Ureter (tissue), 1 donor: ENCODE measurements at places on chromosomes 16 and 17. TPM values are rescaled to one million over a fixed set of nuclear protein-coding genes. Genes with fewer than 3 reads are reported as not detected.

- no peak for DNase-seq
These were observed 15.4 kb upstream of the NUDT16L1 start for GRCh38 chr16:4677994-4678393.

DNA sequence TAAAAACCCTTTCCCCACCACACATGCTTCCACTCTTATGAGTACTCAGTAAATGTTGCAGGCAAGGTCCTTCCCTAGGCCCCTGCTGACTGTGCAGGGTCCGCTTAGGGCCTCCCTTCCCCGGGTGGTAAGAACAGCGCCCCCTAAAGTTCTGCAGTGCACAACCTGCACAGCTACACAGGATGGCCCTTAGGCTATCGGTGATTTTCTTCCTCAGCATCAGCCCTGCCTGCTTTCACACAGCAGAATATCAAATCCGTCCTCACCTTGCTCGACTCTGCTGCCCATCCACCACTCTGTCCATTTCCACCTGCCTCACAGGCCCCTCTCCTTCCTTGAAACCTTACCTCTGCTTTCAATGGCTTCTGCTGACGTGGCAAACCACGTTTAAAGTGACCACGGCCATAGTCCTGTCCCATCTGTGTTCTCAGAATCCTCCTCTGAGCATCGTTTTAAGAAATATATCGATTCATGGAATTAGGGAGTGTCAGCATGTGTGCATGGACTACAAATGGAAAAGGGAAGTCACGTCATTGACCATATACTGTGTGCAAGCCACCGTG, 51.4 kb upstream of the TMEM132E start:
- DNase-seq, result no peak

- DNase-seq, result no peak
These were observed 96.2 kb downstream of the RTN4RL1 start for GRCh38 chr17:1928976-1929375.

- no peak for DNase-seq
These were observed 18.4 kb downstream of the MTHFSD start for GRCh38 chr16:86536621-86537020.

GRCh38 chr17:83115832-83116231, 36.4 kb downstream of the METRNL start:
- no peak for DNase-seq

GRCh38 chr17:59284317-59284716, 47.1 kb upstream of the YPEL2 start:
- DNase-seq, result no peak

DNA sequence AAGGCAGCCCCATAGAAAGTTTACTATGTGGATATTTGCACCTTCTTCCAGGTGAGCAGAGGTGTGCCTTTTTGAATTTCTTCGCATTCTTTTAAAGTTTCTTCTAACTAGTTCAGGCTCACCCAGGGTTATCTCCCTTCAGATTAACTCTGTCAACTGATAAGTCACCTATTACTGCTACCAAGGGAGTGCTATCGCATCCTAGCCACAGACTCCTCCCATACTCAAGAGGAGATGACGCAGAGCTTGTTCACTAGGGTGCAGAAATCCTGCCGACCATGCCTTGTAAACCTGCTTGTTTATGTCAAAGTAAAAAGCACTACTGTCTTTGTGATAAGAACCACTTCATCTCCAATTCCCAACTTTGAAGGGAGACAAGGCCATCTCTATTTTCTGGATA, 390.1 kb downstream of the RBFOX1 start:
- DNase-seq, result no peak

- DNase-seq, result no peak
These were observed 20.1 kb downstream of the ZNF276 start for GRCh38 chr16:89741342-89742014.

ITGAX gene
- total RNA-seq, result 9.6 TPM

DNA sequence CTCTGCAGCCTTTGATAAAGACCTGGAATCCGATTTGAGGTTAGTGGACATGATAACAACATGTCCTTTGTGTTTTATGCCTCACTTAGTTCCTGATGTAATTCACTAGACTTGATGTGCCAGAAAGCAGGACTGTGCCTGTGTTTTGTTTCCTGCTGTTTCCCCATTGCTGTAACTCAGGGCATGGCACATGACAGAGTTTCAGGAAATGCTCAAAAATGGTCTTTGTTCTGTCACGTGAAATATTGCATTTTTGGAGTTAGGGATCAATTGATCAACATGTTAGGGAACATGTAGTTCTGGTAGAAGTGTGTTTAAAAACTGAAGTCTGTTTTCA, 32.8 kb downstream of the DHX38 start:
- DNase-seq, result no peak

GRCh38 chr16:85752511-85753420, 1.9 kb upstream of the C16orf74 start:
- DNase-seq, result no peak

GRCh38 chr16:30371248-30371816, 1.0 kb upstream of the TBC1D10B start:
- DNase-seq, result no peak

- no peak for DNase-seq
These were observed 359.1 kb downstream of the WWOX start for GRCh38 chr16:78458588-78458987.

SALL1 gene
- total RNA-seq, result 4.4 TPM

MSLN gene
- 1.4 TPM for total RNA-seq

DNA sequence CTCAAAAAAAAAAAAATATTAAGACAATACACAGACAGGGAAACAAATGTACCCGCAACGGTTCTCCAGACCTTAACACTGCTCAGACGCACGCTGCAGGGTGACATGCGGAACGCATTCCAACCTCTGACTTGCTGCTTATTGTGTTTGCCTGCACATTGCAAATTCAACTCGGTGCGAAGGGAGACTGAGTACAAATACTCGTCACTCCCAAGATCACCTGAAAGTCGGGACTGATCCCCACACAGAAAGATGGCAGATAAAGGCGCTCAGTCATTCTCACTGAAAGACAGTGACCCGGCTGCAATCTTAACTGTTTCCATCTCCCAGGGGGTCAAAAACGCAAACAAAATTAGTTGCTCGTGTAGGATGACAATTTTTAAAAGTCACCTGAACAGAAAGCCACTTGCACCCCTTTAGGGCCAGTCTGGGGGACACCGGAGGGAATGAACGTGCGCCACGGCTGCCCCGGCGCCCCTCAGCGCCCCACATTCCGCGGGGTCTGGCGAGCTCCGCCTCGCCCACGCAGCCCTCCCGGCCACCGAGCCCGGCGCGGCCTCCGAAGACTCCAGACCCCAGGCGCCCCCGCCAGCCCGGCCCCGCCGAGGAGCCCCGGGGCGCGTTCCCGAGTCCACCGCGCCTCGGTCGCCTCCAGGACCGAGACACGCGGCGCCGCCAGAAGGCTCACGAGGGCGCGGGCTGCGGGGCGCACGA, 589 bp downstream of the CLCN7 start:
- DNase-seq, result no peak

DNA sequence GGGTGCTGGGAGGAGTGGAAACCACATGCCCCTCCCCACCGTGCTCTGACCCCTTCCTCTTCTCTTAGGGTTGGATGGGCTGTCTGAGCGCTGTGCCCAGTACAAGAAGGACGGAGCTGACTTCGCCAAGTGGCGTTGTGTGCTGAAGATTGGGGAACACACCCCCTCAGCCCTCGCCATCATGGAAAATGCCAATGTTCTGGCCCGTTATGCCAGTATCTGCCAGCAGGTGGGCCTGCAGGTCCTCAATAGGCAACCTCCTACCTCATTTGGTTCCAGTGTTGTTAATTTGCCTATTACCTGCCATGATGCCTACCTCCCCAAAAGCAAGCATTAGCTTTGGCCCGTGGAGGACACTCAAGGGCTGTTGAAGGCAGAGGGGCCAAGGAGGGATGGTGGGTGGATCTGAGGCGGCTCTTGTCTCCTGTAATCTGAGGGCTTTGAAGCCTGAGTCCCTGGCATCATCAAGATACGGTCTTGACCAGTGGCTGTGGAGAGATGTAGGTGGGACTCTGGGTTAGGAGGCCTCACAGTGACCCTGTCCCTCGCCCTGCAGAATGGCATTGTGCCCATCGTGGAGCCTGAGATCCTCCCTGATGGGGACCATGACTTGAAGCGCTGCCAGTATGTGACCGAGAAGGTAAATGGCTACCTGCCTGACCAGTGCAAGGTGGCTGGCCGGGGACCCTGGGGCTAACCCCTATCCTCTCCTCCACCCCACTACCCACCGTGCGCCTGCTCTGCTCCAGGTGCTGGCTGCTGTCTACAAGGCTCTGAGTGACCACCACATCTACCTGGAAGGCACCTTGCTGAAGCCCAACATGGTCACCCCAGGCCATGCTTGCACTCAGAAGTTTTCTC, 3.4 kb downstream of the ALDOA start:
- DNase-seq, result no peak

- DNase-seq, result no peak
These were observed 49.0 kb downstream of the RTN4RL1 start for GRCh38 chr17:1976000-1976682.

DNA sequence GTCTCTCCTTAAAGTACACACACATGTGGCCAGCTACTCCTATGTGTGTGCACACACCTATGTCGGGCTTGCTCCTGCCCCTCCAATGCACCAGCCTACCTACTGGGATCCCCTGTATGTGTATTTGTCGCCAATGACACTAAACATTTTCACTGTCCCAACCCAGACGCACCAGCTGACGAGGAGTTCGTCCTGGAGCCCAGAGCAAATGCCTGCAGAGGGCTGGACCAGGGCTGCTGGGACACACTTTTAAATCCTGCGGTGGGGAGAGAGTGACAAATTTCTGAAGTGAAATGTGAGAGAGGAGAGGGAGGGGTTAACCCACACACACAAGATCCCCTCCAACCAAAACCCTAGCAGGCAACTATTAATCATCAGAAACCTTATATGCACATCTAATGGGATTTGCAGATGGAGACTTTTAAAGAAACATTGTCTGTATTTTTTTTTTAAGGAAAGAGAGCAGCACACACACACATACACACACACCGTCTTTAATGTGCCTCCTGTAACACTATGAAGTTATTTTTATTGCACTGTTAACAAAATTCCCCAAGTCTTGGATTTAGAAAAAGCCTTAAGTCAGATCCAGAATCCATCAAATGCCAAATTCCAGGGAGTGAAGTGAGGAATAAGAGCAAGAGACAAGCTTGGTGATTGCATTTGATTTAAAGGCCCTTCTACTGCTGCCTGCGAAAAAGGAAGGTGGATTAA, at the start of gene MEOX1:
Gene MEOX1, minus strand, starts transcription at position 224 of the 714 bp plus-strand sequence. CDS start 388 bp downstream, outside the sequence.
- no peak for DNase-seq

TPPP3 gene
- total RNA-seq, result 12.5 TPM

TEKT5 gene
- 8.0 TPM for total RNA-seq

MLKL gene
- 26.6 TPM for total RNA-seq

DNA sequence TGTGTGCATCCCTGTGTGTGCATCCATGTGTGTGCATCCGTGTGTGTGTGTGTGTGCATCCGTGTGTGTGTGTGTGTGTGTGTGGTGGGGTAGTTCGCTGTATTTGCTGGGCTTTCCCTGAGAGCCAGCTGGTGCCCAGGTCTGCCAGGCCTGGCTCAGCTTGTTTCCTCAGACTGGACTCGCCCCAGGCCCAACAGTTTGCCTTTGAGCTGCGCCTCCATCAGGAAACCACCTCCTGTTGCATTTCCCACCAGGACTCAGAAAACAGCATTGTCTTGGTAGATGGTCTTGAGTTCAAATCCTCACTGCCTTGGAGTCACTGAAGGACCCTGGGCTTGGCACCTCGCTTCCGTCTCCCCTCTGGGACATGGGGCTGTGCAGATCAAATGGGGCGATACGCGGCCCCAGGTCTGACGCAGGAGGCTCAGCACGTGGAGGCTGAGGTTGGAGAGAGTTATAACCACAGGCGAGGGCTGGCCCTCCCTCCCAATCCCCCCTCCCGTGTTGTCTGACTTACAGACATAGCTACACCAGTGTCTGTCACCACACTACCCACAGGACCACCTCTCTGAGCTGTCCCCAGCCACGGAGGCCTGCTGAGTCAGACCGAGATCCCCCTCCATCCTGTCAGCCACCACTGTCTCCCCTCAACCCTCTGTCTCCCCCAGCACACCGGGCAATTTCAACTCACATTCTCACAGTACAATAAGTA, 4.7 kb downstream of the ITGAE start:
- no peak for DNase-seq

NETO2 gene
- total RNA-seq, result 5.3 TPM

DNA sequence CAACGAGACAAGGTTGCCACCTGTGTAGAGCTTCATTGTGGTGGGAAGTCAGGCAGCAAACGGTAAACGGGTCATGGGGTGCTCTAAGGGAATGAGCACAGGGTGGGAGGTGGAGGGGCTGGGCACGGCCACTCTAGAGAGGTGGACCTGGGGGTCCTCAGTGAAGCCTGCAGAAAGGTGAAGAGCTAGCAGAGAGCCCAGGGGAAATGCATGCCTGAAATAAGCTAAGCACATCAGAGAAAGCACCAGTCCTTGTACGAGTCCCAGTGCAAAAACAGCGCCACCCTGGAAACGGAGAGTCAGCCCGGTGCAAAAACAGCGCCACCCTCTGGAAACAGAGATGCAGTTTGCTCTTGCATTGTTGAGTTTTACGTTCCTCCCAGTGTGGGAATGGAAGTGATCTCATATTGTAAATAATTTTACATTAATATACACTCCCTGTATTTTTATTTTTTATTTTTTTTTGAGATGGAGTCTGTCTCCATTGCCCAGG, 65.0 kb downstream of the TBC1D16 start:
- DNase-seq, result no peak

DNA sequence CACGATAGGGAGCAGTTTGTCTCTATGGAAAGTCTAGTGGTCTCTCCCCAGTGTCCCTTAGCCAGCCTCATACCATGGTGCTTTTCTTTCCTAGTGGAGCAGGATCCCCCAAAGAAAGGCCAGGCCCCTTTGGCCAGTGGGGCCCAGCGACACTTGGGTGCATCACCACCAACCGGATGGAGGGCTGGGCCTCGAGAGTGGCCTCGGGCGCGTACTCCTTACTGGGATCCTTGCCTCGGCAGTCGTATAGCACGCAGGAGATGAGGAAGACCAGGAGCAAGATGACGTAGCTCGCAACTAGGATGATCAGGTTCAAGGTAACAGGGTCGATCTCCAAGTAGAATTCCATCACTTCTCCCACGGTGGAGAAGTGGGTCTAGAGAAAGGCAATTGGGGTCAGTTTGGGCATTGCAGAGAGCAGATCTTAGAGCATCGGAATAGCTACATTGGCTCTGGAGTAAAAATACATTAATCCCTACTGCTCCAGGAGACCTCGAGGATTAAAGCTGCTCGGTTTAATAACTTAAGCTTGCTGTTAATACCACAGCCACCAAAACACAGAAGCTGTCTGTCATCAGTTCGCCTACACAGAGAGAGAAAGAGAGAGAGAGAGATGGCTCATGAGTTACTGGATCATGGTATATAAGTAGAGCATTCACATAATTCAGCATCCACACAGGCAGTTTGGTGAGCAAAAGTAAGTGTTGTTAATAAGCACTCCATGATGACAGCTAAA, at the start of gene SMIM36:
Gene SMIM36, minus strand, starts transcription at position 467 of the 736 bp plus-strand sequence.
- DNase-seq, result no peak

GRCh38 chr17:71825687-71826086, 295.1 kb upstream of the SOX9 start:
- no peak for DNase-seq

- DNase-seq, result no peak
These were observed 510.5 kb upstream of the CDH8 start for GRCh38 chr16:62546701-62547100.

ZACN gene
- total RNA-seq, result not detected

GRCh38 chr16:89197633-89198416, 2.5 kb downstream of the SLC22A31 start:
- DNase-seq, result no peak

- no peak for DNase-seq
These were observed 258.3 kb downstream of the FOXL1 start for GRCh38 chr16:86836503-86837129.

OR2C1 gene
- not detected for total RNA-seq

NHLRC4 gene
- 0.36 TPM for total RNA-seq

GRCh38 chr16:55944377-55944802, 69.2 kb upstream of the CES5A start:
- peak; percentile 83 for DNase-seq
